Memory B cell (primary cell): ENCODE measurements at places on chromosomes 5 and 9.

DNA sequence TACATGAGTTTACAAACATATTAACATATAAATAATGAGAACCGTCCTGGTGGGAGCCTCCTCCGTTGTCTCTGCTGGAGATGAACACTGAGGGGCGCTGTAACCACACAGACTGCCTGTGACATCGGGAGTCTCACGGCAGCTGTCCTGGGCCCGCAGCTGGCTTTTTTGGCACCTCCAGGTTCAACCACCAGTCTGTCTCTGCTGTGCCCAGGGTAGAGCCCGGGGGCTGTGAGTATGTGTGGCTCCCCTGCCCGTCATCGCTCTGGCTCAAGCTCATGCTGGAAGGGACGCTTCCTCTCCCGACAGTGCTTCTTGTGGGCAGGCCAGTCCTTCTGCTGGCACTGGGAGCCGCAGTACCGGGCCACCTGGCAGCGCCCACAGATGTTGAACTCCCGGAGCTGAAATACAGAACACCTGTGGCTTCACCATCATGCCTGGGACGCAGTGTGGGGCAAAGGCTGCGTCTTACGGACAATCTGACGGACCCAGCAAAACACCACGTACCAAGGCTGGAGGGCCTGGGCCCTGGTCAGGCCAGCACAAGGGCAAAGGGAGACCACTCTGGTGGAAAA is 3.6 kb upstream of the DPH7 start:
- DNase-seq, result no peak

DNA sequence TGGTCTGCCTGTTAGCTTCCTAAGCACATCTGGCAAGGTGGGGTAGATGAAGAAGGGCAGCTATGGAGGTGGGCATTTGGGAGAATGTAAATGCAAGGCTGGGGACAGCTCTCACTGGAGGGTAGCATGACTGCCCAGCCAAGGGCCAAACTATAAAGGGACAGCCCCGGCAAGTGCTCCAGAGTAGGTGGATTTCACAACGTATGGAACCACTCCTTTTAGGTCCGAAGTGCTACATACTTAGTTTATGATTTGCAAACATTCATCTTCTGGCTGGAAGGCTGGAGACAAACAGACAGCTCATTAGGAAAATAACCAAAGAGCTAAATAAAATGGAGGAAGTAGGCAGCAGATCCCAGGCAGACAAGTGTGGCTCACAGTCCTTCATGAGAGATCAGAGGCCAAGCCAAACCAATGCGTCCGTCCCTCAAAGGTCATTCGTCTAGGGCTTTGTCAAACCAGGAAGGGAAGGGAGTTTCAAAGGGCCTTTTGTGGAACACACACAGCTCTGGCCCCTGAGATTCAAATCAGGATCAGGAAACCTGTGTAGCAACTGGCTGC is 42.5 kb upstream of the GLRX start:
- DNase-seq, result no peak

- DNase-seq, result no peak
Observed at GRCh38 chr9:23120630-23121029, 674.0 kb downstream of the DMRTA1 start.

DNA sequence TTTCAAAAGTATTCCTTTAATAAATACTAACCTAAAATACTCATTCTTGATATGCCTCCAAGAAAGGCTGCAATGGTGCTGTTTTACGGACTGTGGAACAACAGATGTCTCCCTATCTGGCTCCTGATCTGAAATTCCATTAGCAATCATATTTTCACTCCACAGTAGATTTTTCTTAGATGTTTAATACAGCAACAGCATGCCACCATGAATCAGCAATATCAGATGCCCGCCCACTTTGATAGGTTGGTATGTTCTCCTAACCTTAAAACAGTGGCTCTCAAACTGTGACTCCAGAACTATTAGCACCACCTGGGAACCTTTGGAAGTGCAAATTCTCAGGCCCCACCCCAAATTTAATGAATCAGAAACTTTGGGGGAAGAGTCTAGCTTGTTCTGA is 110.2 kb downstream of the MLLT3 start:
- DNase-seq, result no peak
